ENCODE measurements at places on chromosomes 1 and 21.

GRCh38 chr1:207810606-207811295 lies 58.9 kb downstream of the CD46 start:
- peak; percentile 37 for DNase-seq

- DNase-seq, result no peak
These were observed 15.3 kb downstream of the MFSD2A start for GRCh38 chr1:39970274-39970673.

GRCh38 chr1:231192620-231193163 lies 30.8 kb downstream of the TRIM67 start:
- DNase-seq, result no peak

- no peak for DNase-seq
These were observed 260.0 kb downstream of the FMN2 start for GRCh38 chr1:240351690-240352089.

GRCh38 chr1:162485236-162485635 lies 12.4 kb upstream of the UHMK1 start:
- DNase-seq, result no peak

- DNase-seq, result no peak
These were observed 3.8 kb upstream of the USP25 start for GRCh38 chr21:15725949-15726348.

- no peak for DNase-seq
These were observed 6.2 kb downstream of the AHDC1 start for GRCh38 chr1:27597516-27598294.

GRCh38 chr1:9320520-9321479 lies 28.1 kb downstream of the SPSB1 start:
- no peak for DNase-seq

Measured in stimulated activated effector memory CD8-positive, alpha-beta T cell treated with anti-CD3 and anti-CD28 coated beads, Interleukin-12 subunit alpha, Interleukin-12 subunit beta, amount 100 ng/mL, for 72 hours (primary cell).